ENCODE measurements at places on chromosomes 12 and 14.
A peak's percentile ranks its signal among the peaks of the same experiment; 100 is the strongest.

- no peak for DNase-seq
These were observed 62.0 kb downstream of the PLEKHA5 start for GRCh38 chr12:19191563-19191962.

- no peak for DNase-seq
These were observed 28.8 kb upstream of the CLMN start for GRCh38 chr14:95348395-95349080.

DNA sequence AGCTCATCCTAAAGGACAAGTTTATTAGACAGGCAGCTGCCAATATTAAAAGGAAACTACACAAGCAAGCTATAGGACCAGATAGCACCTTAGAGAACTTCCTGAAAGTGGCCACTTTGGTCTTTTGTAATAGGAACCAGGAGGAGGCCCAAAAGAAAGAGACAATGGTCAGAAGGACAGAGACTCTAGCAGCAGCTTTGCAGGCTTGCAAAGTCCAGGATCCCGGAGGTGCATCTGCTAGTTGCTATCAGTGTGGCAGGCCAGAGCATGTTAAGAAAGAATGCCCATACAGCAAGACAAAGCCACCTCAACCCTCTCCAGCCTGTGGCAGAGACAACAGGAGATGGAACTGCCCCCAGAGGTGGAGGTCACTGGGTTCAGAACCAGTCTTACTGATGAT is 23.4 kb downstream of the APOBEC1 start:
- DNase-seq = no peak

- peak; percentile 49 for DNase-seq
These were observed 756 bp downstream of the RNASE7 start for GRCh38 chr14:21042918-21043317.

- no peak for DNase-seq
These were observed 9.2 kb upstream of the PNMA1 start for GRCh38 chr14:73723406-73723796.

GRCh38 chr14:55123101-55123500 is 6.0 kb upstream of the LGALS3 start:
- DNase-seq = no peak

DNA sequence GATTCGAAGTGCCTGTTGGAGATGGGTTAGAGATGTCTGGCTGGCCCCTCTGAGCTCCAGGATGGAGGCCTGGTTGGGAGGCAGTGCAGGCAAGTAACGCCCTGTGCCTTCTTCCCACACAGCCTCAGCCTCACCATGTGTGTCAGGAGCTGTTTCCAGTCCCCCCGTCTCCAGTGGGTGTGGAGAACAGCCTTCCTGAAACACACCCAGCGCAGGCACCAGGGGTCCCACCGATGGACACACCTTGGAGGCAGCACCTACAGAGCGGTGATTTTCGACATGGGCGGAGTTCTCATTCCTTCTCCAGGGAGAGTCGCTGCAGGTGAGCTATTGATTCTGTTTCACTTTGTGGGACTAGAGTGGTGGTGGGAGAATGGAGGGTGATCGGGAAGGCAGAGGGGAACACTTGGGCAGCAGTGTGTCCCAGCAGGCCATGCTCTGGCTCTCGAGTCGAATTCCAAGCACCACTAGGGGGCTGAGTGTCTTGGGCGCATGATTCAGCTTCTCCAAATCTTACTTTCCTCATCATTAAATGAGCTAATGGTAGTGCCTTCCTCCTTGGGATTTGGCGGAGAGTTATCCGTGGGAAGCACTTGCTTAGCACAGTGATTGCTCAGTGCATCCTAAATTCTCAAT is 6.8 kb downstream of the ACAD10 start:
- no peak for DNase-seq

GRCh38 chr12:131617596-131618302 is 93.1 kb upstream of the SFSWAP start:
- DNase-seq = no peak

GRCh38 chr14:74190927-74191575 is 48.2 kb upstream of the VSX2 start:
- DNase-seq = no peak

- DNase-seq = no peak
These were observed 16.7 kb downstream of the CNIH1 start for GRCh38 chr14:54424479-54424901.

- peak; percentile 72 for DNase-seq
These were observed 15.6 kb downstream of the SYNE3 start for GRCh38 chr14:95500772-95501401.

- DNase-seq = no peak
These were observed 7.5 kb upstream of the KRT1 start for GRCh38 chr12:52687497-52688385.

GRCh38 chr14:88947646-88948598 is 123.5 kb downstream of the TTC8 start:
- no peak for DNase-seq
